Hypothalamus (tissue), 51 donors: ENCODE measurements at places on chromosomes 12 and 14.

DNA sequence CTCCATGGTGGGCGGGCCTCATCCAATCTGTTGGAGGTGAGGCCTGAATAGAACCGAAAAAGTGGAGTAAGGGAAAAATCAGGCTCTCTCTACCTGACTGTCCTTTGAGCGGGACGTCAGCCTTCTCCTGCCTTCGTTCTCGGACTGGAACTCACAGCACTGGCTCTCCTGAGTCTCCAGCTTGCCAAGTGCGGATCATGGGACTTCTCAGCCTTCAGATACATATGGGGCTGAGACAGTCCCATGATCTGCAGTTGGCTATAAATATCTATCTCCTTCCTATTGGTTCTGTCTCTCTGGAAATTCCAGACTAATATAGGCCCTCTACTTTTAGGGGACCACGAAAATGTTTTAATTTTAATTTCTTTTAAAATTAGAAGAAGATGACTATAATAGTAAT lies 29.7 kb upstream of the PLEK2 start:
- DNase-seq, result no peak

GRCh38 chr14:56953884-56954283 lies 143.6 kb upstream of the OTX2 start:
- DNase-seq, result no peak

DNA sequence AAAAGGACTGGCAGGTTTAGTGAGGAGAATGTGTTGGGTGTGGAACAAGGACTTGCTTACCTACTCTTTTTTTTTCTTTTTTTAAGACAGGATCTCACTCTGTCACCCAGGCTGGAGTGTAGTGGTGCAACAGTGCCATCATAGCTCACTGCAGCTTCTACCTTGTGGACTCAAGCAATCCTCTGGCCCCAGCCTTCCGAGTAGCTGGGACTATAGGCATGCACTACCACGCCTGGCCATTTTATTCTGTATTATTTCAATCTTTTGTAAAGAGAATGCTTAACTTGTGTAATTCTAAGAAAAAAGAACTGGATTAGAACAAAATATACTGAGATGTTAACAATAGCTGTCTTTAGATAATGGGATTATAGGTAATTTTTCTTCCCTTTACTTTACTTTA lies 1.9 kb upstream of the VRTN start:
- no peak for DNase-seq

GRCh38 chr12:92785563-92785950 lies 82.8 kb downstream of the PLEKHG7 start:
- DNase-seq, result no peak
